Activated naive CD4-positive, alpha-beta T cell treated with anti-CD3 and anti-CD28 coated beads, Interleukin-2, amount 50 U/mL, for 72 hours (primary cell): ENCODE measurements at places on chromosomes 2 and 18. TPM values are rescaled to one million over a fixed set of nuclear protein-coding genes. Genes with fewer than 3 reads are reported as not detected.

SAG gene
- 0.05 TPM for total RNA-seq

ANKRD29 gene
- not detected for total RNA-seq

CROCC2 gene
- not detected for total RNA-seq

MAB21L4 gene
- not detected for total RNA-seq

ANKRD62 gene
- not detected for total RNA-seq

HOXD11 gene
- not detected for total RNA-seq

APCDD1 gene
- total RNA-seq: not detected
